ENCODE measurements at places on chromosomes 16 and 17. TPM values are rescaled to one million over a fixed set of nuclear protein-coding genes. Genes with fewer than 3 reads are reported as not detected.

Gene KRT17
- total RNA-seq, result 3,327 TPM

Gene KRTAP4-9
- total RNA-seq, result not detected

Gene MPP3
- total RNA-seq, result 3.8 TPM

Gene ANKS4B
- 8.9 TPM for total RNA-seq

Gene ARHGDIG
- 2.5 TPM for total RNA-seq

Gene ZNF319
- total RNA-seq, result 13.7 TPM

Gene OR1F1
- not detected for total RNA-seq

Gene RUNDC1
- total RNA-seq, result 19.7 TPM

Gene CCL23
- total RNA-seq, result not detected

Gene CPHXL2
- not detected for total RNA-seq

Gene ZDHHC7
- total RNA-seq, result 55.0 TPM

Gene SLC16A5
- total RNA-seq, result 16.4 TPM

Gene HOXB3
- total RNA-seq, result 93.7 TPM

Gene DPEP1
- 13.4 TPM for total RNA-seq

Gene OMG
- total RNA-seq, result not detected

Gene PMFBP1
- 2.6 TPM for total RNA-seq

Gene RHBDF1
- 25.3 TPM for total RNA-seq

Gene CES3
- 0.48 TPM for total RNA-seq

Gene TBC1D3E
- total RNA-seq, result not detected

Gene TP53TG3F
- total RNA-seq, result not detected

Gene HBA2
- not detected for total RNA-seq

Gene ZNF200
- 12.4 TPM for total RNA-seq

Gene RNF227
- total RNA-seq, result 3.8 TPM

Gene HSPB9
- total RNA-seq, result not detected

Gene TMEM235
- total RNA-seq, result 0.43 TPM

Gene NUPR1
- 4.8 TPM for total RNA-seq

Gene RTN4RL1
- total RNA-seq, result 1.7 TPM

Gene METTL9
- 132 TPM for total RNA-seq

Gene HIGD1B
- total RNA-seq, result not detected

Gene FAM20A
- total RNA-seq, result 24.8 TPM

Gene HIRIP3
- total RNA-seq, result 20.9 TPM

Gene CA10
- total RNA-seq, result 0.90 TPM

Gene PRSS8
- total RNA-seq, result 205 TPM

Gene HOXB2
- total RNA-seq, result 35.6 TPM

Gene VAT1L
- 0.76 TPM for total RNA-seq
